ENCODE measurements at places on chromosomes 1 and 21.

DNA sequence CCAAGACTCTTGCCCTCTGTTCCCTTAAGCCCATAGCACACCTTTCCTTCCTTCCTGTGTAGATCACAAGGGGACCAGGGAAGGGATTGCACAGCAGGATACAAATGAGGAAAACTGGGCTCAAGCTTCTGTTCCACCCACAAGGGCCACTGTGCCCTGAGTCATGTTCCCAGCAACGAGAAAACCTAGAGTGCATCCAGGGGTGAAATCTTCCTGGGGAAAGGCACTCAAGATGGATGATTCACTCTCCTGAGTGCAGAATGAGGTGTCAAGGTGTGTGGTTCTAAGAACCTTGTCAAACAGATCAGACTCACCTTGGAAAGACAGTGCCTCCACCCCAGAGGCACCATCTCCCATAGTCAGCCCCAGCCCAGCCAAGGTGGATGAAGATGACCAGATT lies 40.7 kb upstream of the EYA3 start:
- no peak for DNase-seq

GRCh38 chr1:183234660-183235476 lies 48.8 kb downstream of the LAMC2 start:
- no peak for DNase-seq

DNA sequence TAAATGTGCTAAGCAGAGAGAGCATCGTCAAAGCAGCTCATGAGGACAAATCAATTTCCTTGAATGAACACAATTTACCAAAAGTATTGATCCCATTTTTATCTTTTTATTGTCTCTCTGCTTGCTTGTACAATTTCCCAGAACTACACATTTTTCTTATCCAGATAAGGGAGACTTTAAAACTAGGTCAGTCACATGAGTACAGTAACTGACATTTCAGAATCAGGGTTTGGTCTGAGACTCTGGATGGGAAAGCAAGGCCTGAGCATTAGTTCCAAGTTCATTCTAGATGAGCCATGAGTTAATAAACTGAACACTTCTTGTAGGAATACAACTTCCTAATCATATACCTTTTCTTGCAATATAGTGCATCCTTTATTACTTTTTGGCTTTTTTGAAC lies 11.5 kb upstream of the DENND2D start:
- no peak for DNase-seq

- peak; percentile 68 for DNase-seq
These were observed 4.9 kb upstream of the MAPKAPK2 start for GRCh38 chr1:206679738-206680211.

- no peak for DNase-seq
These were observed 48.9 kb downstream of the CD247 start for GRCh38 chr1:167469280-167469965.

DNA sequence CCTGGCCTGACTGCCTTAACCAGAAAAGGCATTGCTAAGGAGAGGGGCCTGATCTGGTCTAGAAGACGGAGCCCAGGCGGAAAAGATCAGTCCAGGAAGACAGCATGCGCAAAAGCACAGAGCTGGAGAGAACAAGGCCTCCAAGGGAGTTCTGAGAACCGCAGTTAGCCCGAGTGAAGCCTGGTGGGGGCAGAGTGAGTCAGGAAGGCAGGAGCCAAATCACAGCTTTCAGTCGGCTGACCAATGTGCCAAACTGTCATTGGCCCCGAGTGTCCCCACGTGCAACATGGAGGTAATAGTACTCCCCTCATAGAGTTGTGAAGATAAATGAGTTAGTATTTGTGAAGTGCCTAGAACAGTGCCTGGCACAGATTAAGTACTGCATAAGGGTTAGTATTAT lies 1.2 kb upstream of the TSPAN2 start:
- DNase-seq: no peak

GRCh38 chr1:2928366-2929325 lies 92.6 kb upstream of the ACTRT2 start:
- no peak for DNase-seq
